ENCODE measurements at places on chromosomes 16 and 17. TPM values are rescaled to one million over a fixed set of nuclear protein-coding genes. Genes with fewer than 3 reads are reported as not detected.

The CRLF3 gene
- polyA plus RNA-seq: 11.6 TPM

The KRT39 gene
- polyA plus RNA-seq: not detected

The MAPT gene
- polyA plus RNA-seq: 20.1 TPM

The CTRL gene
- polyA plus RNA-seq: 1.9 TPM

The CCT6B gene
- polyA plus RNA-seq: 5.4 TPM

The PRR35 gene
- polyA plus RNA-seq: not detected
